ENCODE measurements at places on chromosomes 6 and 20. TPM values are rescaled to one million over a fixed set of nuclear protein-coding genes. Genes with fewer than 3 reads are reported as not detected.
A peak's percentile ranks its signal among the peaks of the same experiment; 100 is the strongest.

OR2J3 gene
- 0.10 TPM for total RNA-seq

- no peak for DNase-seq
- H3K27ac ChIP-seq: no peak overlapping the region
- no peak overlapping the region for H3K4me3 ChIP-seq
- peaks cover 38% of the 10 kb centered on the region for H3K36me3 ChIP-seq
Measured at GRCh38 chr20:49635866-49636265, 67.9 kb upstream of the PTGIS start.

SNAP25 gene
- total RNA-seq: 370 TPM

- no peak for DNase-seq
- peaks cover 3% of the 10 kb centered on the region for H3K4me1 ChIP-seq
Measured at GRCh38 chr6:104483225-104483834, 376.4 kb downstream of the HACE1 start.

ARG1 gene
- 10.7 TPM for total RNA-seq

GRCh38 chr6:96886519-96886918, 11.2 kb downstream of the NDUFAF4 start:
- no peaks in the 10 kb centered on the region for H3K36me3 ChIP-seq
- H3K4me3 ChIP-seq: no peak overlapping the region
- DNase-seq: no peak
- H3K27ac ChIP-seq: no peak overlapping the region

SERINC1 gene
- total RNA-seq: 307 TPM

- no peak overlapping the region for H3K4me3 ChIP-seq
- H3K27me3 ChIP-seq: peaks cover 98% of the 10 kb centered on the region
- peaks cover 33% of the 10 kb centered on the region for H3K4me1 ChIP-seq
- no peak overlapping the region for H3K27ac ChIP-seq
- no peak for DNase-seq
Measured at GRCh38 chr20:22578221-22579118, 5.9 kb downstream of the FOXA2 start.

SOX18 gene
- total RNA-seq: 2.4 TPM

SLC52A3 gene
- 1.0 TPM for total RNA-seq

DNA sequence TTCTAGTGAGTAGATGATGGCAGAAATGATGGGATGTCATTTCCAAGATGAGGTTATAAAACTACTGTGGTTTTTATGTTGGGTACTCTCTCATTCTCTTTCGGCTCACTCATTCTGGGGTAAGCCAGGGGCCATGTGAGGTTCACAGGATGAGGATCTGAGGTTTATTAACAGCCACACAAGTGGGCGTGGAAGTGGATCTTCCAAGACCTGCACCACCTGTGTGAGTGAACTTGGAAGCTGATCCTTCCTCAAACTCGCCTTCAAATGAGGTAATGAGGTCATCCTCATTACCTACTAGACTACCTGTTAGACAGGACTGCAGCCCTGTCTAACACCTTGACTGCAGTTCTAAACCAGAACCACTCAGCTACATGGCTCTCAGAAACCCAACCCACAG, 45.1 kb upstream of the TAGAP start:
- peaks cover 10% of the 10 kb centered on the region for H3K4me1 ChIP-seq
- H3K27ac ChIP-seq: no peak overlapping the region
- no peak for DNase-seq
- H3K27me3 ChIP-seq: no peaks in the 10 kb centered on the region
- H3K4me3 ChIP-seq: no peak overlapping the region
- no peaks in the 10 kb centered on the region for H3K36me3 ChIP-seq

DNA sequence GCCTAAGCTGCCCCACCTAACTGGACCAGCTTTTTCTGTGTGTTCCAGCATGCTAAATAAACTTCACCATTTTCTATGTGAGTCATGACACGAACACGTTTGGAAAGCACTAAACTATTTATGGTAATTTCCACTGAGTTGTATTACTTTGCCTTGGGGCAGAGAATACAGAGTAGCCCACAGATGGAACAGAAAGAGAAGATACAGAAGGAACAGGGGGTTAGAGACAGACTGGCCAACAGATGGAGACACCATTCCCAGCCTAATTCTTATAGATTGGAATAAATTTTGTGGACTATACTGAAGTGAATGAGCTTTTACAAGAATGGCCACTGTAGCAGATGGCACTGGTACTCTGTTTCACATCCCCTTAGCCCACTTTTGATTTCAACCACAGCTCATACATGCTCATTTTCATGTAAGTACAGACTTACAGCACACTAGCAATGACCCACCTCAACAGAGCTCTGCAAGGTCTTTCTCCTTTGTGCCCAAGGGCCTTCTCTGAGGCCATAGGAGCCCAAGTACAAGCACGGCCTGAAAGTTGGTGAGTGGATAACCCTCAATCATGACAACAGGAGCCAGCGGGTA, 13.1 kb upstream of the NT5DC1 start:
- H3K36me3 ChIP-seq: no peaks in the 10 kb centered on the region
- no peak overlapping the region for H3K4me3 ChIP-seq
- no peak for DNase-seq
- no peaks in the 10 kb centered on the region for H3K27me3 ChIP-seq
- no peaks in the 10 kb centered on the region for H3K4me1 ChIP-seq

DNA sequence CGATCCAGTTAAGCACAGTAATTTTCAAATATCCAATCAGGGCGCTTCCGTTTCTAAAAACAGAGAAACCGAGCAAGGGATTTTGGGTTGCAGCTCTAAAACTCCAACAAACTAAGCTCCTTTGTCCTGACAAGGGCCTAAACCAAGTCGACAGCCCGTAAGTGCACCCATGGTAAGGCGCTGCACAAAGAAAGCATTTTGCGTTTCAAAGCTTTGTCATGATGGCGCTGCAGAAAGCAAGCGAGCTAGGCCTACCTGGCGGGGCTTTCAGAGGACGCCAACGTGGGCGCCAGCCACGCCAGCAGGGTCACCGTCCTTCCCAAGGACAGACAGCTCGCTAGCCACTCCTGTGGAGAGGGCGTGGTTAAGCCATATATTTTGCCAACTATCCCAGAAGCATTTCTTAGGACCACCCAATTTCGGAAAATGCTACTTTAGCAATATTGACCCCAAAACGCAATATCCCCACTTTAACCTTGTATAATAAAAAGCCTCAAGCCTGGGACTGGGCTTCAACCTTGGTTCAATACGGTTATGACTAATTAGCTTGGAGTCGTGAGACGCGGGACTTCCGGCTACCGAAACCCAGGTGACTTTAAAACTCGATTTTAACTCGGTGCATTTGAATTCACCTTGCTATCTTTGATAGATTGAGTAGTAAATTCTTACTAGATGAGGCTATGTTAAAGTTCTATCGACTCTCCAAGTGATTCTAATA, 53.8 kb downstream of the TRIM38 start:
- peak overlapping the region; percentile 61 for H3K4me3 ChIP-seq
- no peaks in the 10 kb centered on the region for H3K27me3 ChIP-seq
- peaks cover 32% of the 10 kb centered on the region for H3K4me1 ChIP-seq
- no peaks in the 10 kb centered on the region for H3K36me3 ChIP-seq
- no peak for DNase-seq

DNA sequence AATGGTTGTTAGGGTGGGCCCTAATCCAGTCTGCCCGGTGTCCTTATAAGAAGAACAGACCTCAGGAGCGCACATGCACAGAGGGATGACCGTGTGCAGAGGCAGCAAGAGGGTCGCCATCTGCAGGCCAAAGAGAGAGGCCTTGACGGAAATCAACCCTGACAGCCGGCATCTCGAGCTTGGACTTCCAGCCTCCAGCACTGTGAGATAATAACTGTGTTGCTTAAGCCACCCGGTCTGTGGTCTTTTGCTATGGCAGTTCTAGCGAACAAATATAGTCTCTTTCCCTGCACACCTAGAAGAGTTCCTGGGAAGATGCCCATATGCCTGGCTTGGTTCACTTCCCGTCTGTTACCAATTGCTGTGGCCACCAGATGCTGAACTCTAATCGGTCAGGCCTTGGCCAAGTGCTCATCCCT, 35.3 kb upstream of the PTGIS start:
- no peak overlapping the region for H3K4me3 ChIP-seq
- no peaks in the 10 kb centered on the region for H3K36me3 ChIP-seq
- no peak overlapping the region for H3K27ac ChIP-seq
- H3K27me3 ChIP-seq: no peaks in the 10 kb centered on the region
- DNase-seq: no peak

DNA sequence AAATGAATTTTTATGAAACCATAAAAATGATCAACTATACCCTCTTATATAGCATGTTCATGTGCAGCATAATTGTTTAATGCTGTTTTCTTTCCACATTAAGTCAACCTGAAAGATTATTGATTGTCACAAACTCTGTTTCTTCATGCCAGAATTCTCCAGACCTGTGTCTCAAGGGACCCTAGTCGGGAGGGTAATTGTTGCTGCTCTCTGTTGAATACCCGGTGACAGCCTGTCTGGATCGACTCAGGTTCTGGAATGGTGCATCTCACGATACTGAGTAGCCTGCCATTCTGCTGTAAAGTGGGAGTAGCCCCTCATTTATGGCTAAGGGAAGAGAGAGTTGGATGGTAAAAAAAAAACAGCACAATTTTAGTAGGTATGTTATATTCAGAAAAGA, 449.9 kb upstream of the SOX4 start:
- peaks cover 5% of the 10 kb centered on the region for H3K4me1 ChIP-seq
- H3K4me3 ChIP-seq: no peak overlapping the region
- DNase-seq: no peak
- no peaks in the 10 kb centered on the region for H3K27me3 ChIP-seq

PTK6 gene
- total RNA-seq: not detected

LCA5 gene
- total RNA-seq: 13.0 TPM

GRCh38 chr6:10771371-10771894, 23.8 kb downstream of the TMEM14B start:
- no peak for DNase-seq
- no peaks in the 10 kb centered on the region for H3K4me1 ChIP-seq
- no peaks in the 10 kb centered on the region for H3K27me3 ChIP-seq
- H3K27ac ChIP-seq: no peak overlapping the region
- H3K4me3 ChIP-seq: no peak overlapping the region
- H3K36me3 ChIP-seq: peaks cover 8% of the 10 kb centered on the region

All from spinal cord (tissue), 10 donors.